ENCODE measurements at places on chromosomes 16 and 17.
A peak's percentile ranks its signal among the peaks of the same experiment; 100 is the strongest.

DNA sequence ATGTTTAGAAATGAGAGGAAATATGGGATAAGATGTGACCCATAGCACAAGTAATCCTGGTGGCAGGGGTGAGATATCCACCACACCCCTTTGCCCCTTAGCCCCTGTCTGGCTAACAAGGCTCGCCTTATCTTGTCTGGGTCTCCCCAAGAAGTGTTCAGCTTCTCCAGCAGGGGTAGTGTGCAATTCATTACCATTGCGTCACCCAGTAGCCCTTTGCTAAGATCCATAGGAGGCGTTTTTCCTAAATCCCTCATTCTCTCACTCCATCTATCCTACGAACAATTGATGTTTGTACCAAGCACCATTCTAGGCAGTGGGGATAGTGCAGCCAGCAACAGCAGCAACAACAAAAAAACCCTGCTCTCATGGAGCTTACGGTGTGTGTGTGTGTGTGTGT lies 30.8 kb downstream of the CCDC42 start:
- no peak for DNase-seq

GRCh38 chr16:10878644-10879501 lies 1.9 kb downstream of the CIITA start:
- peak; percentile 45 for DNase-seq

- DNase-seq = no peak
Measured at GRCh38 chr16:70778901-70779309, 22.1 kb downstream of the VAC14 start.

GRCh38 chr17:76556765-76557367 lies 17.0 kb downstream of the PRCD start:
- DNase-seq = peak; percentile 29

DNA sequence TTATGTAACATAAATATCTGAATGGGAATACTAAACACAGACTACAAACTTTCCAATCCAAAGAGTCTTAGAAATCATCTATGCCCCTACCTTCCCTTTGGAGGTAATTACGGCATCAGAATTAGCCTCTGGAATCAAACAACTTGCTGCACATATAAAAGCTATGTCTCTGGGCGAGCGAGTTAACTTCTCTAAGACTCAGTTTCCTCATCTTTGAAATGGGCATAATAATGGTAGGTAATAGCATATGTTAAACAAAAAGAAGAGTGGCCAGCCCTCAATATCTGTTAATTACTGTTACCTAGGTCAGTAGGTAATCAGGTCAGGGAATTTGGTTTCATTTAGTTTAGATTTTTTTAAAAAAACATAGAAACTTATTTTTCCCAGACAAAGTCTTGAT lies 153.5 kb downstream of the TOX3 start:
- no peak for DNase-seq

GRCh38 chr17:17018021-17018441 lies 24.2 kb upstream of the MPRIP start:
- DNase-seq = no peak

GRCh38 chr16:77956231-77956630 lies 66.1 kb upstream of the CLEC3A start:
- no peak for DNase-seq

- DNase-seq = no peak
Measured at GRCh38 chr17:32206861-32207260, 58.8 kb upstream of the RHBDL3 start.

DNA sequence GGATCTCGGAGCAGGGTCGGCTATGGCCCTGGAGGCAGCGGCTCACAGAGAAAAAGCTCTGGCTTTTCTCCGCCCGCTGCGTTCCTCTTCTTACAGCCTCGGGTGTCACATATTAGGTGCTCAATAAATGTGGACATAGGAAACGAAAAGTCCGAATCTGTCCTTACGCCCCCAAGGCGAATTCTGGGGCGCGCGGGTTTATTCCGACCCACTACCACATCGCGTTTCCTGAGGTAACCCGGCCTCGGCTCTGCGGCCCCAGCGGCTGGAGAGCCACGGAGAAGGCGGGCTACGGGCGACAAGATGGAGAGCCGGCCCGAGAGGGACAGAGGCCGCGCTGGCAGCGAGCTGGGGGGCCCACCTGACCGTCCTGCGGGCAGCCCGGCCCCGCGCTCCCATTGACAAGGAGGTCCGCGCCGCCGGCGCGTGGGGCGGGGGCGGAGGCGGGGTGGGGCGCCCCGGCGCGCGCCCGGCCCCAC lies 573 bp upstream of the GNAO1 start:
- DNase-seq = no peak

- DNase-seq = peak; percentile 55
Measured at GRCh38 chr17:74325743-74326379, at the start of gene KIF19. TSS of gene KIF19 (plus strand) at chr17:74326226. CDS start at chr17:74326350, 124 bp downstream.

DNA sequence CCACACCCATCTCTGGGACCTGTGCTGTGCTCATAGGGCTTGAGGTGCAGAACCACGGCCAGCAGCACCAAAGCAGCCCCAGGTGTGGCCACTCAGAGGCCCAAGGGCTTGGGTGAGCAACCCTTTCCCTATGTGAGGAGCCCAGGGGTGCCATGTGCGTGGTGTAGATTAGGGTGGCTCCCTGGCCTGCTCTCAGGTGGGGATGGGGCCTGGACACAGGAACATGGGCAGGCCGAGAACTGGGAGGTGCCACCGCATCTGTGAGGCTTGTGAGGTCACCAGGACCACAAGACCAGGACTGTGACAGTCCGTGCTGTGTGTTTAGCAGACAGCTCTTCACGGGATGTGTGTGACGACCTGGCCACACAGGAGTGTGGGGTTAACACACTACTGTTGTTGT lies 103.5 kb upstream of the ZNF750 start:
- no peak for DNase-seq

DNA sequence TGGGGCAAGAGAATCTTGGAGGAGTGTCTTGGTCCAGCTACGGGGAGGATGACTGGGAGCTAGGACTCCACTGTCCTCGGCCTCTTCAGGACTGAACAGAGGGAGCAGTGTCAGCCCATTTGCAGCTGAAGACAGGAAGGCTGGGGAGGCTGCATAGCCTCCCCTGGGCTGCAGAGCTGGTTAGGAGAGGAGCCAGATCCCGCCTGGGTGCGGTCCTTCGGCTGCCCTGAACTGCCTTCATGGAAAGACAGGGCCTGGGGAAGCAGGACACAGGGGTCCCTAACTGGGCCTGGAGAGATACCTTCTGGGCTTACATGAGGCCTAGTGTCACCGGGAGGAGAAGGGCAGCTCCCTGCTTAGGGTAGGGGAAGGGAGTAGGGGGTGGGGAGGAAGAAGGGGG lies 26.6 kb downstream of the UNC13D start:
- no peak for DNase-seq

- no peak for DNase-seq
Measured at GRCh38 chr16:30619202-30619601, 9.0 kb upstream of the ZNF689 start.

DNA sequence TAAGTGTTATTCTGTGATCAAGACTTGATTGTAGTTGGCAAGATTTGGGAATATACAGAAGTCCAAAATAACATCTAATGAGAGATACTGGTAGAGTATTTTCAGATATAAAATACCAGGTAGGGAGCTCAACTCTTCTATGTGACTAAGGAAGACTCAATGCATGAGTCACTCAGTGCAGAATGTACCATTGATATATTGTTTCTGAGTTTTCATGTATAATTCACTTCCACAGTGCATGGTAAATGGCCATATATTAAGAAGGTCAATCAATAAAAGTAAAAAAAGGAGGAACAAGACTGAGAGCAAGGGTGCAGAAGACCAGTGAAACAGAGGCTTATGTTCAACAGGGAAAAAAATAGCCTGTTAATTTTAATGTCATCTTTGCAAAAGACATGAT lies 1387.9 kb downstream of the CDH8 start:
- no peak for DNase-seq

- no peak for DNase-seq
Measured at GRCh38 chr16:35258381-35258780, 1799.0 kb downstream of the TP53TG3F start.

DNA sequence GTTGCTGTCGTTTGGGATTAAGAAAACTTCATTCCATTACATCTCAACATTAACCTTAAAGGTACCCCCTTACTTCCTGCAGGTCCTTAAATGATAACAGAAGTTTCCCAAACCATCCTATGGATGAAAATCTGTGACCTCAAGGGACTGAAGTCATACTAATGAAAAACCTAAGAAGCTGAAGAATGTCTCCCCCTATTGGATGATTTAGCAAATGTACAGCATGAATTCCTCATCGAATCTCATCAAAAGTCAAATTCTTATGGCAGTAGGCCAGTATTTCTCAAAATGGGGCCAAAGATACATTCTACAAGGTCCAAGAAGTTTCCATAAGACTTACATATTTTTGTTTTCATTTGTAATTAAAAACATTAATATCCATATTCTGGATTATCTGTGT lies 13.5 kb downstream of the SCO1 start:
- DNase-seq = no peak

GRCh38 chr17:74531231-74531761 lies at the start of gene CD300LB:
TSS of gene CD300LB (minus strand) at chr17:74531475. CDS start at chr17:74531350, 125 bp downstream.
- no peak for DNase-seq

- DNase-seq = no peak
Measured at GRCh38 chr16:31202414-31203375, at the start of gene PYCARD. TSS of gene PYCARD (minus strand) at chr16:31202760. CDS start at chr16:31202690, 70 bp downstream.

- DNase-seq = no peak
Measured at GRCh38 chr16:68492543-68493411, 44.5 kb upstream of the SMPD3 start.

Data from activated T-helper 1 cell treated with anti-CD3 and anti-CD28 coated beads, Interleukin-12 subunit alpha, Interleukin-12 subunit beta, Interleukin-2, Interleukin-4 antibody, amounts not matched to agents 30 ng/mL and 10 ng/mL and 1 ng/mL, durations not matched to agents 14 hours and 24 hours and 36 hours (primary cell).